ENCODE measurements at places on chromosomes 1 and 21.

GRCh38 chr21:42286416-42286815 is 28.8 kb downstream of the TFF3 start:
- DNase-seq, result no peak

- DNase-seq, result no peak
Observed at GRCh38 chr1:44421446-44421884, 16.4 kb downstream of the RNF220 start.

DNA sequence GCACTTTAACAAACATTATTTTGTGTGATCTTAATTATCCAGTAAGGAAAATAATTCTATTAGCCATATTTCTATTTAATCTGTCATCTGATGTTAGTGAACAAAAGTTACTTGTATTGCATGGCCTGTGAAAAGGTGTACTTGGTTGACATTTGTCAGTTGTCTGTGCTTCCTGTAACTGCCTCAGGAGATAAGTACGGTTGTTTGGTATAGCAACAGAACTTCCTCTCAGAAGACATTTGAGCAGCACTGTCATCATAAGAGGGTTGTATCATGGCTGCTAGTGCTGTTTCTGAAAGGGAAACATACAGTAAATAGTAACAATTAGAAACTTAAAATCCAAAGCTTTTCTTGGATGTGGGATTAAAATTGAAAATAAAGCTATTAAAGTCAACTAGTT is 3.4 kb downstream of the BLZF1 start:
- DNase-seq, result no peak

GRCh38 chr1:9106286-9106685 is 22.6 kb downstream of the GPR157 start:
- no peak for DNase-seq

- no peak for DNase-seq
Observed at GRCh38 chr1:225446595-225446960, 18.7 kb upstream of the LBR start.
